ENCODE measurements at places on chromosomes 12 and 14.

GRCh38 chr12:74586251-74586650 is 48.6 kb downstream of the ATXN7L3B start:
- no peak for DNase-seq

DNA sequence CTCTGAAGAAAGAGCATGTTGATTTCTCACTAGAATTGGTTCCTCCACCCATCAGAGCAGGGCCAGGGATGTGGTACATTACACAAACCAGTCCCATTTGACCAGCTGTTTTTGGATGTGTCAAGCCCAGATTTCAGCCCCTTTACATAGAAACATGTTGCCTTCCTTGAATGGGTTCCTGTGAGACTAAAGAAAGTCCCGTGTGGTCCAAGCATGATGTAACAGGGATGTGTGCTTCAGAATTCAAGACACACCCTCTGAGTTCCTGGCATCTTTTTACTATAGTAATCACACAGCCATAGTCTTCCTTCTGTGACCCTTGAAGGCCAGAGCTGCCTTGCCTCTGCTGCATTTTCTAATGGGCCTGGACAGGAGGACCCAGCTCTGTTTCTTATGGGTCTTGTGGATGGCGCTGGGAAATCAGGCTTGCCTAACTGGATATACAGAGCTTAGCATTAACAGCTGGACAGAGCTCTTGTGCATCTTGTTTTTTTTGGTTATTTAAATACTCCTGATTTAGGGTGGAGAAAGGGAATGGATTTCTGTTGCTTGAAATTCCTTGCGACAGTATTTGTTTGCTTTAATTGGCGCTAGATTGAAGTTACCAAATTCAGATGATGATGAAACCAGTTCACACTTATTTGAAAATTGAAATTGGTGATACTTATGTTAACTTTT is 341.0 kb downstream of the ZFP36L1 start:
- DNase-seq, result no peak

DNA sequence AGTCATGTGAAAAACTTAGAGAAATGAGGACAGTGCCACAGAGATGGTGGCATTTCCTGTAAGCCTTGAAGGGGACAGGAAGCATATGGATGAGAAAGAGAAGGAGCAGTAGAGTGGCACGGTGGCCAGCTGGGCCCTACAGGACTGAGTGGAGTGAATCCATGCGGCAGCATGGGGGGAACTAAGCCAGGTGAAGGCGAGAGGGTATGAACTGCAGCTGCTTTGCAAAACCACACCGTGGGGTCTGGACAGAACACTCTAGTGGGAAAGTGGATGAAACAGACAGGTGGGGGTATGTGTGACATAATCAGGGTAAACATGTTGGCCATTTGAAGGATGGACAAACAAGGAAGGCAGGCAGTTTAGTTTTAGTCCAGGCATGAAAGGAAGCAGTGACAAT is 10.4 kb upstream of the SYCP3 start:
- DNase-seq, result no peak

- DNase-seq, result no peak
Measured at GRCh38 chr12:92640691-92641090, 62.1 kb upstream of the PLEKHG7 start.

GRCh38 chr14:23054000-23054811 is 3.1 kb downstream of the CDH24 start:
- peak; percentile 67 for DNase-seq

Data from GM13976 (cell line).